ENCODE measurements at places on chromosomes 5 and 9.

GRCh38 chr5:139454568-139455290 lies 7.8 kb downstream of the ECSCR start:
- DNase-seq, result no peak

DNA sequence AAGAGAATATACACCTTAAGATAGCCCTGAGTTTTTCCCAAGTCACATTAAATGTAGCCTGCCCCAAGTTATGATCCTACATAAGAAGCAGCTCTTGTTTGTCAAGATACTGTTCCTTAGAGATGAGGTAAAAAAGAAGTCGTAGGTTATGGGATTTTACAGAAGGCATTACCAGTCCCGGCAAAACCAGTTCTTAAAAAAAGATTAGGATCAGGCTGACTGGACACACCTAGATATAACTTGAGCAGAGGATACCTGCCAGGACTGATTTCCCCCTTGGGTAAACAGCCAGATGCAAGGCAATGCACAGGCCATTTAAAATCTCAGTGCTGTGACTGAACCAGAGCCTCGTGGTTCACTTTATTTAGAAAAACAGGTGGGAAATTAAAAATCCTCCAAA lies 14.1 kb upstream of the SEMA5A start:
- DNase-seq, result no peak

- no peak for DNase-seq
These were observed 261.2 kb downstream of the GADD45G start for GRCh38 chr9:89865981-89866380.

GRCh38 chr5:174503461-174504265 lies 220.7 kb upstream of the MSX2 start:
- DNase-seq, result no peak

DNA sequence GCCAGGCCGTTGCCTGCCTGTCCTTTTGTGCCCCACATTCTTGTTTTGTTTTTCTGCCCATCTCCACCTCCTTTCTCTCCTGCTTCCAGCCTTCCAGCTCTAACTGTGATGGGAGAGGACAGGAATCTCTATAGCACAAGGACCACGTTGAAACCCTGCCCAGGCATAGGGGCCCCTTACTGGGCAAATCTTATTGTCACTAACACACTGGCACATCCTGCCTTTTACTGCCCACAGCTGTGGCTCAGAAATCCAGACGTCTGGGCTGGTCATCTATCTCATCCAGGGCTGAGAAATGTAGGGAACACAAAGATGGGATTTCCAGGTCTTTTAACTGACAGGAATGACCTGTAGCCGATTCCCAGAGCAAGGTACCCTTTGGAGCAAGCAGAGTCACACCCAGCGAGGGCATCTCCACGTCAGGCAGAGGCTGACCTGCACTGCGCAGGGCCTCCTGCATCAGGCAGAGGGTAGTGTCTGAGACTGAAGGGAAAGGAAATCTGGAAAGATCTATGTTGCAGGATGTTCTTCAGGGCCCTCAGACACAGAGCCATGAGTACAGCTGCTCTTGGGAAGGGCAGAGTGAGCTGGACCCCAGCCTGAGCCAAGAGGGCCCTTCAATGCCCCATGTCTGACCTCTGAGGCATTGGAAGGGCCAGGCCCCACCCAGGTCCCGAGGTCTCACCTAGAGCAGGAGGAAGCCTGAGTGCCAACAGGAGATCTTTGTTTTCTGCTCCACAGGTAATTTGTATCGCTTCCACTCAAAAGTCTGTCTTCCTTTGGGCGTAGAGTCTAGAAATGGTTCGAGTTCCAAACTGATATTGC lies 278.8 kb downstream of the FSTL4 start:
- DNase-seq, result no peak

GRCh38 chr5:110377361-110377760 lies 349.1 kb downstream of the TMEM232 start:
- no peak for DNase-seq

- no peak for DNase-seq
These were observed 590.0 kb upstream of the ZNF608 start for GRCh38 chr5:125336401-125336800.

- no peak for DNase-seq
These were observed 306.9 kb upstream of the ADAMTS16 start for GRCh38 chr5:4833104-4833738.

DNA sequence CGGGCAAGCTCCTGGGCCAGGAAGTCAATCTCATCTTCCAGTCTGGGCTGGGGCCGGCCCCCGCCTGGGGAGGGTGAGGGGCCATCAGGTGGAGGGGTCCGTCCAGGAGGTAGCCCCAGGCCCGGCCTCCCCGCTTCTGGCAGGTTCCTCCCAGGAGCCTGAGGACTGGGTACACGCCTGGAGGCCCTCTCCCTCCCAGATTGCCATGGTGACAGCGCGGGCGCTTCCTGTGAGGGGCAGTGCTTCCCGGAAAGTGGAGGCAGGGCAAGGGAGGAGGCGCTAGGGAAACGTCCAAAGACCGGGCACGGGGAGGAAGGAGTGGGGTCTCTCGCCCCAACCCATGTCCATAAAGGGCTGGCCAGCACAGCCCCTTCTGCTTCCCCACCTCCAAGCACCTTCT lies 4.9 kb downstream of the NPDC1 start:
- no peak for DNase-seq

DNA sequence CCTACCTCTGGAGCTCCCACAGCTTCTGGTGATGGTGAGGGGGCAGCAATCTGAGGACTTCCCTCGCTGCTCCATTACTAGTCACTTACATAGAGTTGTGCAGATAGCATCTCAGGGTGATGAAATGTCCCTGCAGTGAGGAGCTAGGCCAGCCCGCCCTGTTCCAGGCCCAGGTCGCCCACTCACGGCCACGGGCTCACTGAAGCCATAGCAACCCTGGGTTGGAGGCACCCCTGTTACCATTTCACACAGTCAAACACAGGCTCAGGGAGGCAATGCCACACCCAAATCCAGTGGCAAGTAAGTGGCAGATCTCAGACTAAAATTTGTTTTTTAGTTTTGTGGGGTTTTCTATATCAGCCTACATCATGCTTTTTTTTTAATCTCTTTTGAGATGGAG lies 19.6 kb downstream of the SH2D3C start:
- DNase-seq, result no peak

- no peak for DNase-seq
These were observed 599.7 kb downstream of the CAAP1 start for GRCh38 chr9:26292943-26293342.

Measured in stimulated activated CD8-positive, alpha-beta memory T cell treated with anti-CD3 and anti-CD28 coated beads, Interleukin-15, amount 100 ng/mL, for 4 hours (primary cell).